ENCODE measurements at places on chromosomes 2 and 18. TPM values are rescaled to one million over a fixed set of nuclear protein-coding genes. Genes with fewer than 3 reads are reported as not detected.

Gene ABCG8
- not detected for total RNA-seq

Gene DOK6
- total RNA-seq, result not detected

Gene IL1F10
- total RNA-seq, result 0.09 TPM

Gene SP140
- not detected for total RNA-seq

Gene SPIRE1
- total RNA-seq, result 16.4 TPM

All from A549 treated with AZD2906 at 1 μM for 4 hours (cell line).